ENCODE measurements at places on chromosomes 3 and 15.
A peak's percentile ranks its signal among the peaks of the same experiment; 100 is the strongest.

GRCh38 chr3:196639483-196640296 is at the start of gene NRROS:
Gene NRROS (plus strand): TSS chr3:196639694. CDS start chr3:196654540, 14,846 bp downstream.
- DNase-seq = peak; percentile 80
- peak within 1 kb of the TSS; percentile 94 for H3K27ac ChIP-seq
- peak within 1 kb of the TSS; percentile 87 for H3K4me3 ChIP-seq
- no peaks in the 10 kb centered on the region for H3K27me3 ChIP-seq
- H3K4me1 ChIP-seq = peaks cover 74% of the 10 kb centered on the region
- peaks cover 44% of the 10 kb centered on the region for H3K36me3 ChIP-seq

DNA sequence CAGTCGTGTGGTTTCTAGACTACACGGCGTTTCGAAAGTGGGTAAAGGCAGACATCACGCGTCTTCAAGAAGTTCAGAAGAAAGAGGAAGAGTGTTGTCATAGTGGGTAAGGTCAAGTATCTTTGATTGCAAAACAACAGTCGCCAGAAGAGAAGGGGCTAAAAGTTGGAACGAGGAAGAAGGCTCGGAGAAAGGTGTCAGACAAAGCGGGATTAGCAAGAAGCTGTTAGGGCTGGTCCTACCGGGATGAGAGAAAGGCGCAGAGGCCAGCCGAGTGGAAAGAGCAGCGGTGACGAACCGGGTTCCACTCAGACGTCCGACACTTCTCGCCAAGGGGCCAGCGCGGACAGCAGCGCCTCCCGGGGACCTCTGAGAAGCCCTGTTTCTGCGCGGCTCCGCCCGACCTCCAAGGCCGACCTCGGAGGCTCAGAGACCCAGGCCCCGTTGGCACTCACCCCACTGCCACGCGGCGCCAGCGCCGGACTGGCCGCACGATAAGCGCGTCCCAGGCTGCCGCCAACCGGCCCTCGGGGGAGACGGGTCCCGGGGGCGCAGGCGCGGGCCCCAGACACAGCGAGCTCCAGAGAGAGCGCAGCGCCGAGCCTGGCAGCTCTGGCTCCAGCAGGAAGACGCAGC is 436 bp downstream of the ADPGK start:
- H3K4me3 ChIP-seq = peak overlapping the region; percentile 87
- DNase-seq = no peak
- no peaks in the 10 kb centered on the region for H3K27me3 ChIP-seq
- H3K36me3 ChIP-seq = peaks cover 45% of the 10 kb centered on the region
- peaks cover 78% of the 10 kb centered on the region for H3K4me1 ChIP-seq

DNA sequence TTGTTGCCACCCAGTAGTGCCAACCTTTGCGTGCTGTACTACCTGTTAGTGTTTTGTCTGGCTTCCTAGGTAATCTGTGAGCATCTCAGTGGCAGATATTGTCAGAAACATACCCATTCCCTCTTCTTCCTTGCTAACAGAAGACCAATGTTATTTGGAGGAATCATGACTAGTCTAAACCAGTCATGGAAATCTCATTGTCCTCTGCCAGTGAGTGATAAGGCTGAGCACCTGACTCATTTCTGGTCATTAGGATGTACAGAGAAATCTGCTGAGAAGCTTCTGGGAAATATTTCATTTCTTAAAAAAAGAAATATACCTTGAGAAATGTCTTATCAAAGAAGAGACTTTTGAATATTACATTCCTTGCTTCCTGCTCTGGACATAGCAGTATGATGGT is 70.1 kb upstream of the CDV3 start:
- no peak overlapping the region for H3K27ac ChIP-seq
- no peaks in the 10 kb centered on the region for H3K36me3 ChIP-seq
- H3K27me3 ChIP-seq = no peaks in the 10 kb centered on the region
- no peak for DNase-seq
- H3K4me3 ChIP-seq = no peak overlapping the region

DNA sequence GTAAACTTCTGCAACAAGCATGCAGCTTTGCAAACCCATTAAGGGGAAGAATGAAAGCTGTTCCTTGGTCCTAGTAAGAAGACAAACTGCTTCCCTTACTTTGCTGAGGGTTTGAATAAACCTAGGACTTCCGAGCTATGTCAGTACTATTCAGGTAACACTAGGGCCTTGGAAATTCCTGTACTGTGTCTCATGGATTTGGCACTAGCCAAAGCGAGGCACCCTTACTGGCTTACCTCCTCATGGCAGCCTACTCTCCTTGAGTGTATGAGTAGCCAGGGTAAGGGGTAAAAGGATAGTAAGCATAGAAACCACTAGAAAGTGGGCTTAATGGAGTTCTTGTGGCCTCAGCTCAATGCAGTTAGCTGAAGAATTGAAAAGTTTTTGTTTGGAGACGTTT is 224.2 kb downstream of the P3H2 start:
- H3K27ac ChIP-seq = no peak overlapping the region
- DNase-seq = no peak
- no peaks in the 10 kb centered on the region for H3K4me1 ChIP-seq
- H3K4me3 ChIP-seq = no peak overlapping the region

GRCh38 chr15:91660174-91660649 is 193.3 kb upstream of the SLCO3A1 start:
- no peak for DNase-seq
- no peak overlapping the region for H3K4me3 ChIP-seq
- peaks cover 14% of the 10 kb centered on the region for H3K4me1 ChIP-seq
- no peak overlapping the region for H3K27ac ChIP-seq
- H3K36me3 ChIP-seq = no peaks in the 10 kb centered on the region

DNA sequence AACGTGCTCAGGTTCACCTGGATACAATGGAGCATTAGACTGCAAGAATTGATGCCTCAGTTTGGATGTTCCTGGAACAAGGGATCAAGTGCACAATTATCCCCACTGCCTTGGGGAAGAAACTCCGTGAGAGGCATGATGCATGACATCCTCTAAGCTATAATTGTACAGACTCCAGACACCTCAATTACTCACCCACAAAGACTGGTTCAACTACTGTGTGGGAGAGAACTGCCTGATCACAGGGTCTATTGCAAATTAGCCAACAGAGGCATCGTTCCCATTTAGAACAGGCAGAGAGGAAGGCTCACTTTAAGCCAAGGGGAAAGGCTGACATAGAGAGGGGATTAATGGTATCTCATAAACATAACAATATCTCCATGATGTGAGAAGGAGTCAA is 43.5 kb downstream of the ARRDC4 start:
- no peak for DNase-seq
- H3K36me3 ChIP-seq = no peaks in the 10 kb centered on the region
- H3K4me3 ChIP-seq = no peak overlapping the region
